ENCODE measurements at places on chromosomes 13 and 19.

- no peak for DNase-seq
Measured at GRCh38 chr13:48838193-48838973, 137.3 kb upstream of the FNDC3A start.

DNA sequence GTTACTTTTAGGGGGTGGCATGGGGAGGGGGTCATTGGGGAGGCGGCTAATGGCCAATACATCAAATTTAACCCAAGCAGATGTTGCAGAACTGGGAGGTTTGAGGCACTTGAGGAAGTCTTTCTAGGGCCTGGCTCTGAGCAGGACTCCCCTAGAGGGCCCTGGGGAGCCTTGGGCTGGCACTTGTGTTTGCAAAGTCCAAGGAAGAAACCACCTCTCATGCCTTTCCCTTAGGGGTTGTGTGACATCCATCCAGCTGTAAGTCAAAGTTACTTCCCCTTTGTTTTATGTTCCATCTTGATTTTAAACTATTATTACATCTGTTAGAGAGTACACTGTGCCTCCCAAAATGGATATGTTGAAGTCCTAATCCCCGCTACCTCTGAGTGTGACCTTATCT, 159.9 kb downstream of the KATNAL1 start:
- DNase-seq, result no peak

- no peak for DNase-seq
Measured at GRCh38 chr19:29529646-29530539, 4.1 kb downstream of the VSTM2B start.

DNA sequence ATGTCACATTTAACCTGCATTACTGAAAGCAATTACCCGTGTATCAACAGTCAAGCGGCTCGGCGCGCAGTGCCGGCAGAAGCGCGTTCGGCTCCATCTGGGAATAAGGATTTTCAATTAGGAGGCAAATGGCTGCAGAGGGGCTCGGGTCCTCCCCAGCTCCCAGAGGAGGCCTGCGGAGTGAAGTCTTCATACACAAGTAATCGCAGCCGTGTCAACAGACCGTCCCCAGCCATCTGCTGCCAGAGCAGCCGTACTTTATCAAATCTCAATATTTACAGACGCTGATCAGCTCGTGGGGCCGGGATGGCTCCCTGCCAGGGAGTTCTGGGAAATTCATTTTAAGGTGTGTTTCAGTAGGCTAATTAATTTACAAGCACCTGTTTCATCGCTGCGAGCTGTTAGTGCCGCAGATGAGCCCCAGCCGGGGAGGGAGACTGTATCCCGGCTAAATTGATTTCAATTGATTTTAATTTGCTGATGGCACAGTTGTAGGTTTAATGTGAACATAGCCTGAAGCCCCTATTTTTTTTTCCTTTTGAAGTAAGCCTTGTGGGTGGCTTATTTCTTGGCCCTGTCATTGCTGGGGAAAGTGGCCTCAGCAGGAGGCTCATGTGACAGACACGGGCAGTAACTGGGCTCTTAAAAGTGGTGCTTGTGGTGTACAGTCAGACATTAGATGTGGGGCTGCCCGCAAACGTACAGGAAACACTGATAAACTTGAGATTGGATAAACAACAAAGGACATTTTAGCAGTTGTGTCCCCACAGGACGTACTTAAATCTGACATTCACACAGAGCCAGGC, 252.7 kb downstream of the TEX29 start:
- DNase-seq, result no peak

DNA sequence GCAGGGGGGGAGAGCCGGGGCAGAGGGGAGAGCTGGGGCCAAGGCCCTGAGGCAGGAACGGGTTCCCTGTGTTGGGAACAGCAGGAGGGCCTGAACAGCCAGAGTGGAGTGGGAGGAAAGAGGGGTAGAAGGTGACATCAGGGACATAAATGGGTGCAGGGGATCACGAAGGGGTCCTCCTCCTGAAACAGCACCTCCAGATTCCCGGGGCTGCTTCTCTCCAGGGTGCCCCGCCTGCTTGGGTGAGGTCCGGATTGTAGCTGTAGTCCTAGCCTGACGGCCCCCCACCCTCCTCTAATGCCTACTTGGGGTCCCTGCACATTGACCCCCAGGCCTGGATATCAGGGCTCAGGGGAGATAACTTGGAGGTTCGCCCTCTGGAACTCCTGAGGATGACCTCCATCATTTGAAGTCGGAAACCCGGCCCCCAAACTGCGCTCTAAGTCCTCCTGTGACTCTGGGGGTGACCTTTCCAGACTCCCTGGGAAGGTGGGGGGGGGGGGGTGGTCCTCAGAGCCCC, 473 bp upstream of the SCN1B start:
- DNase-seq, result no peak

DNA sequence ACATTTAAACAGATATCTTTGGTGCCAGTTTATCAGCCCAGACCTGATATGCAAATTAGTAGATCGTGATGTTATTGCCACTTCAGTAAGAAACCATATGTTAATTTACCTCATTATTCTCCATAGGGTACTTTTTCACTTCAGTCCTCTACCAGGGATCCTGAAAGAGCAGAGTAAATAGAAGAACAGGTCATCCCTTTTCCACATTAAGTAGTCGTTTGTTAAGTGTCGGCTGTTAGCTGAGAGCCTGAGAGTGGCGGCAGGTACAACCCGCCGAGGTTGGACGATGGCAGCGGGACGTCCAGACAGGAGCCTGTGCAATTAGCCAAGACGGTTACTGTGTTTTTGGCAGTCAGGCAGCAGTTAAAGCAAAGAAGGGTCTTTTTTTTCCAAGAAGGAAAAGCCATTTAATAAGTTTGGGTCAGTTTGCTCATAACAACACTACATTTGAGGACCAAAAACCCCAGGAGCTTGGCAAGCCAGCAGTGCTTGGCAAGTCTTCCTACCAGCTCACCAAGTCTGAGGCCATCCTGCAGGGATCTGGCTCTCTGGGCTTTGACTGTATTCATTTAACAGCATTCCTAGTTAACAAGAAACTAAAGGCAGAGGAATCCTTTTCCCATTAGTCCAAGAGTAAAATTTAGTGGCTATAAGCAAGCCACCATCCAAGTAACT, 231.8 kb downstream of the SHISA2 start:
- peak; percentile 14 for DNase-seq

DNA sequence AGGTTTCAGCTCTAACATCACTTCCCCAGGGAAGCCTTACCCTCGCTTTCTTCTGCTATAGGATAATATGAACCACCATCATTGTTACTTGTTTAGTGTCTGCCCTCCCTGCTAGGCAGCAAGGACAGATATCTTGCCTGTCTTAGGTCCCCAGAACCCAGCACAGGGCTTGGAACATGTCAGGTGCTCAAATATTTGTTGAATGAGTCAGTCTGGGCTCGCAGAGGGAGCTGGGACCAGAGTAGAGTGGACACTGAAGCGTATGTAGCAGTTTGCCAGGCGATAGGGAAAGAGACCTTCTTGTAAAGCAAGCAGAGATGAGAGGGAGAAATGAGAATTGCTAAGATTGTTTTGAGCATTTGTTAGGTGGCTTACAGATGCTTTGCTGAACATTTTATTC, 11.7 kb downstream of the BCKDHA start:
- DNase-seq, result no peak

- no peak for DNase-seq
Measured at GRCh38 chr13:28730762-28731161, 12.0 kb upstream of the SLC46A3 start.

DNA sequence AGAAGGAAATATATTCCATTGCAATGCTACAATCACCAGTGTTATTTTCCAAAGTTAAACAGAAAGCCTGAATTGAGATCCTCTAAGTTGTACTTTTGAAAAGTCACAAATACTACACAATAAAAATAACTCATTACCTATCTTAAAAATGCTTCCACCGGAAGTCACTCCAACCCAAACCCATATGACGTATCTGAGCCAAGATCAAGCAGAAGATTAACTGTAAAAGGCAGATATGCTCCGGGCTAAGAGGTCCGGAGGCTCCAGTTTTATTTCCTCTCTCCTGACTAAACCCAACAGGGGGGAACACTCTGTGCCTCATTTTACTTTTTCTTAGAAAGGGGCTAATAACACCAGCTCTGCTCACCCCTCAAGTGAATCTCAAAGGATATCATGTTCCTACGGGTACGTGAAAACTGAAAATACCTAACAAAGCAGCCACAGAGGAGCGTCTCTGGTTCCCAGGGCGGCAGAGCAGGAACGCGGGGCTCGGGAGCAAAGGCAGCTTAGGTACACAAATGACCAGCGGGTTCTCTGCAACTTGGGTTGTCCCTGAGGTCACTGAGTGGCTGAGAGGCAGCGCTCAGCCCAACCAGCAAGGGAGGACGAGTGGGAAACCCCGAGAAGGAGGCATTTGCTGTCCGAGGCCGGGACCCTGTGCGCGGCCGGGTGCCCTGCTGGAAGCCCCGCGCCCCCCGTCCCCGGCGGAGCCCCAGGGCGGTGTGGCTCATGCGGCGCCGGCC, 750 bp downstream of the RAB20 start:
- no peak for DNase-seq

GRCh38 chr19:13579388-13580060, 73.2 kb upstream of the CACNA1A start:
- DNase-seq, result no peak

DNA sequence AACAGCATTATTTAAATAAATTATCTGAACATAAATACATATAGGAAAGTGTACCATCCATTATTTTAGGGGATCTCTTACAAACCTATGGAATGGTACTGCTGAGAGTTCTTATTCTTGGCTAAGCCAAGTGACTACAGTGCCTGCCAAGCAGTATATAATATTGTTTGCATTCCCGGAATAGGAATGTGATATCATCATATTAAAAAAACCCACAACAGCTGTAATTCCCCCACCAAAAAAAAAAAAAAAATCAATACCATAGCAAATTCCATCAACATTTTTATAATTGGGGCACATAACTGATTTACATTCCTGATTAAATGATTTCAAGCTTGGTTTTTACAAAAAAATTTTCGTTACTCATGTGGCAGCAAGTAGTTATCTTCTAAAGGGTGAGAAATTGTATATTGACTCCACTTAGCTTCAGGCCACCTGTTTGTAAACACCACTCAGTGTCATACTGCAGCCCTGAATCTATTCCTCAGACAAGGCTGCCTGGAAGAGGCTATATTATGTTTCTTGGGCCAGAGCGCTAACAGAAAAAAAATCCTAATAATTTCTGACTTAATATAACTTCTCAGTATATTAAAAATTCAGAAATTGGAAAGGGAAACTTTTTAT, 278.1 kb downstream of the DNAJC15 start:
- DNase-seq, result no peak

- DNase-seq, result no peak
Measured at GRCh38 chr19:1363599-1363998, 20.1 kb upstream of the NDUFS7 start.

- no peak for DNase-seq
Measured at GRCh38 chr19:5271145-5271544, 69.5 kb downstream of the PTPRS start.

- no peak for DNase-seq
Measured at GRCh38 chr13:58025821-58026220, 394.3 kb downstream of the PCDH17 start.
